ENCODE measurements at places on chromosomes 7 and 10.

DNA sequence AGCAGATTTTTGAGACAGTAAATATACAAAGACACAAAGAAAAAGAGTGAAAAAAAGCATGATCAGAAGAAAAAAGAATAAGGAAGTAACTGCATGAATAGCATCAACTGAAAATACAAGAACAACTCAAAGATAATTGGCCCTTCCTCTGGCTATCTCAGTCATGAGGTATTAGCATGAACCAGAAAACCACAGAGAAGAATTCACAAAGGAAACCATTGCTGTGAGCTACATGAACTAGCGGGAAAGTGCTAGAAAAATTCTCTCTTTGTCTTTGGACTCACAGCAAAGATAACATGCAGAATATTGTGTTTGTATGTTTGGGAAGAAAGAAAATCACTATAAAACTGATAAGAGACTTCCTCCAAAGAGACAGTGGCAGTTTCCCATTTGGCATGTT lies 82.9 kb downstream of the SORCS1 start:
- no peak for DNase-seq

DNA sequence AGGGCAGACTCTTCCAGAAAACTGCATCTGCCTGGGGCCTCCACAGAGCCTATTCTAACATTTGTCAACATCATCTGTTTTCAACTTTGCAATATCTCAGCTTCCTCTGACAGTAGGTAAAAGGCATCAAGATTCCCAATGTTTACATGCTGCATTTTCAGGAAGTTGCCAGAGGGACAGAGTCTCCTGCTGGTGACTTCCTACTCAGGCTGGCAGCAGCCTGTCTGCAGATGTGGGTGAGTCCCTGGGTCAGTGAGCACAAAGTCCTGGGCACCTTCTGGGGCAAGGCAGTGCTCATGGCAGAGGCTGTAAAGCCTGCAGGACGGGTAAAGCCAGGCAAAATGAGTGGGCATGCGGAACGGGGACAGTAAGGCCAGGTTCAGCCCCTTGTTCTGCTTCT lies 69.4 kb downstream of the EBF3 start:
- DNase-seq, result no peak

DNA sequence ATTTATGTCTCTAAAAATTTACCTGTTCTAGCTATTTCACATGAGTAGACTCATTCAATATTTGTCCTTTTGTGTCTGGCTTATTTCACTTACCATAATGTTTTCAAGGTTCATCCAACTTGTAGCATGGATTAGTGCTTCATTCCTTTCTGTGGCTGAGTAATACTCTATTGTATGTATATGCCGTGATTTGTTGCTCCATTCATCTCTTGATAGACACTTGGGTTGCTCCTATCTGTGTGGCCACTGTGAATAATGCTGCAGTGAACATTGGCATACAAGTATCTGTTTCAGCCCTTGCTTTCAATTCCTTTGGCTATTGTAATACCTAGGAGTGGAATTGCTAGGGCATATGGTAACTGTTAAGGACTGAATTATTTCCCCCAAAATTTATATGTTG lies 86.9 kb downstream of the VWC2 start:
- no peak for DNase-seq

- no peak for DNase-seq
These were observed 47.1 kb downstream of the PSMC2 start for GRCh38 chr7:103394566-103394965.

GRCh38 chr10:70673929-70674559 lies 1.7 kb downstream of the ADAMTS14 start:
- no peak for DNase-seq

DNA sequence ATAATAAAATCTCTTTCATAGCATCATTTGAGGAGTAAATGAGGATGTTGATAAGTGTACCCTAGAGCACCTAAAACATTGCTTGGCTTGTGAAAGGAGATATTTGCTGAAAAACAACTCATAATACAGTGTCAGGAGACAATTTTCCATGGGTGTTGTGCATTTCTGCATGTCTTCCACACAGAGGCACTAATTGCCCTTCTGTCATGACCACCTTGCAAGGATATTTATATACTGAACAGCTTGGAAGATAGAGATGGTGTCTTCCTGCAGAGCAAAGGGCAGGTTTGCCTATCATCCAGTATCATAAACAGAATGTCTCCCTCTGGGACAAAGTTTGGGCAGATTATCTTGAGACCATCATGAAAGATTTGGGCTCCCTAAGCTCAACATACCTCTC lies 495.2 kb upstream of the LRRN3 start:
- no peak for DNase-seq

- DNase-seq, result no peak
These were observed 186.2 kb downstream of the CFTR start for GRCh38 chr7:117666031-117666430.

DNA sequence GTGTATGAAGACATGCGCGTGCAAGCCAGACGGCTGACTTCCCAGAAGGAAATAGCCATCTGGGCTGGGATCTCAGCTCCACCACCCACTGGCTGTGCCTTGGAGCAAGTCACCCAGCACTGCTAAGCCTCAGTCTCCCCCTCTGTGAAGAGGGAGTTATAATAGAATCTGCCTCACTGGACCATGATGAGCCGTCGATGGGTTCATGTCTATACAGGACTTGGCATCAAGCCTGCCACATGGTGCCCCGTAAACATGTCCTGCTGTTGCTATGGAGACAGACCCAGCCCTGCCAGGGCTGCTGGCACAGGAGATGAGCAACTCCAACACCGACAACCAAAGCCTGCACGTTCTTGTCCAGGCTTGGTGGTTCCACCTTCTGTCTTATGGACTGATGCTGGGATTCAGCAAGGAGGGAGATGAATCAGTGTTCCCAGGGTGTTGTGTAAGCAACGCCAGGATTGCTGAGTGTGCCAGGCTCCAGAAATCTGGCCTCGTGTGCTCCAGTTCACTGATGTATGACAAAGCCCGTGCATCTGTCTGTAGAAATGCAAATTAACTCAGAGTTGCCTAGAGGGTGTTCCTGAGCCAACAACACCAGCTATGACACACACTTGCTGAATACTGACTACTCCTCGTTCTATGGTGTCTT lies 5.6 kb downstream of the GPR15LG start:
- peak; percentile 75 for DNase-seq

- no peak for DNase-seq
These were observed 97.8 kb upstream of the COL1A2 start for GRCh38 chr7:94296881-94297280.

- DNase-seq, result no peak
These were observed 82.5 kb downstream of the GALNT11 start for GRCh38 chr7:152107945-152108344.

DNA sequence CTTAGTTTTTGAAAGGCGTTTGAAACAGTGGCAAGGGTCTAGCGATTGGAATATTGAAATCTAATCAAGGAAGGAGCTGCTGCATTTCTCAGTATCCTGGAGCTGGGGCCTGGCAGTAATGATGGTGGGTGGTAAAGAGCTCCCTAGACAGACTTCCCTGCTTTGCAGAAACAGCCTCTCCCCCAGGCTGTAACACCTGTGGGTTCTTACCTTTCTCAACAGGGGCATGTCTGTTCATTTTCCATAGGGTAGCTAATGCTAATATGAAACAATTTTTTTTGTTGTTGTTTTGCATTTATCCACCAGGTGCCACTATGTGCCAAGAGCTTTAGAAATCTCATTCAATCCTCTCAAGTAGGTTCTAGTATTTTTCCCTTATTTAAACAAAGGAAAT lies 345.5 kb downstream of the REEP3 start:
- peak; percentile 12 for DNase-seq

DNA sequence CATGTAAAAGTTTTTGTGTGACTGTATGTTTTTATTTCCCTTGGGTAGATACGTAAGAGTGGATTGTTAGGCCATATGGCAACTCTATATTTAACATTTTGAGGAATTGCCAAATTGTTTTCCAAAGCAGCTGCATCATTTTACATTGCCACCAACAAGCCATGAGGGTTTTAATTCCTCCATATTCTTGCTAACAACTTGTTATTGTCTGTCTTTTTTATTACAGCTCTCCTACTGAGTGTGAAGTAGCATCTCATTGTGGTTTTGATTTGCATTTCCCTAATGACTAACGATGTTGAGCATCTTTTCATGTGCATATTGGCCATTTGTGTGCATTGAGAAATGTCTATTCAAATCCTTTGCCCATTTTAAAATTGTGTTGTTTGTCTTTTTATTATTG lies 94.9 kb downstream of the CARD11 start:
- no peak for DNase-seq

- DNase-seq, result no peak
These were observed 88.7 kb upstream of the KCTD7 start for GRCh38 chr7:66539902-66540375.

- DNase-seq, result no peak
These were observed 48.2 kb upstream of the MNX1 start for GRCh38 chr7:157058701-157059100.

- no peak for DNase-seq
These were observed 24.6 kb downstream of the TYW1 start for GRCh38 chr7:67021260-67021659.

- no peak for DNase-seq
These were observed 12.7 kb downstream of the PPIF start for GRCh38 chr10:79359816-79360498.

GRCh38 chr10:93596539-93596938 lies 4.5 kb downstream of the RBP4 start:
- no peak for DNase-seq

DNA sequence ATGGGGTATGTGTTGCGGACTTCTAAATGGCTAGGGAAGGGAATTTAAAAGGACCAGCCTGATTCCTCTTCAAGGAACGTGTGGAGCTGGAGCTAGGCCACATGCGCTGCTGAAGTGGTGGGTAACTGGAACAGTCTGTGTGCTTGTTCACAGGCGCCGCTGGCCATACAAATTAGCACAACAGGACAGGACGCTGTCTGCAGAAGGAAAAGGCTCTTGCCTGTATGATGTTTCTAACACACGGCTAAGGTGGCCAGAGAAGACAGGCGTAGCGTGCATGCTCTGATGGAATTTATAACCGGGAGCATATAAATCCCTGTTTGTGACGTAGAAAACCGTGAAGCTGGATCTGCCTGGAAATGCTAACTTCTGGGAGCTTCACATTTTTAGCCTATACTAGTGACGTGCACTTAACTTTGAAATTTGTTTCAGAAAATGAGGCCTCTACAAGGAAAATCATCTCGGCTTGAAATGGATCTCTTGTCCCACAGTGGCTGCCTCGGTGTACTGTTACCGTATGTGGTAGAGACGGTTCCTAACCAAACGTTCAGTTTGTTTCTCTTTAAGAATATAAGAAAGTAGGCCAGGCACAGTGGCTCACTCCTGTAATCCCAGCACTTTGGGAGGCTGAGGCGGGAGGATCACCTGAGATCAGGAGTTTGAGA lies 569.4 kb downstream of the PTPRN2 start:
- no peak for DNase-seq

DNA sequence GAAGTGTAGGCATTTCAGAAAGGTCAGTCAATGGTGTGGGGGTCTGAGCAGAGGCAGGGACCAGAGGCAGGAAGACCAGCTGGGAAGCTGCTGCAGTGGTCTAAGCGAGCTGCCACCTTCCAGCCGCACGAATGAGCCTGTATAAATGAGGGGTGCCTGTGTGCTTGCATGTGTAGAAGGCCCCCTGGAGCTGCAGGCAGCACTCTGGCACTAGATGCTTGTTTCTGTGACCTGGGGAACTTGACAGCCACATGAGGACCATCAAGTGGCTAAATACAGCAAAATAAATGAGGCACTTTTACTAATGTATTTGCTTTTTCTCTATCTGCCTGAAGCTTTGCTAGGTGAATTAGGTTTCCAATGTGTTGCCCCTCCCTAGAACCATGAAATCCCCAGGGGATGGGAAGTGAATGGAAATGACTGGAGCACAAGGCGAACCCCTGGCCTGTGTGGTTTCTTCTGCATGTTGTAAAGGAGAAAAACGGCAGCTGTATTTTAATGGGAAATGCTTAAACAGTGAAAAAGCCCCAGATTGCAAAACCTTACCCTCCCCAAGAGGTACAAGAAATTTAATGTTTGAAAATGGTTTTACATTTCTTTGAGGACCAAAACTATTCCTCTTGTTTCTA lies 57.7 kb downstream of the PYROXD2 start:
- no peak for DNase-seq

DNA sequence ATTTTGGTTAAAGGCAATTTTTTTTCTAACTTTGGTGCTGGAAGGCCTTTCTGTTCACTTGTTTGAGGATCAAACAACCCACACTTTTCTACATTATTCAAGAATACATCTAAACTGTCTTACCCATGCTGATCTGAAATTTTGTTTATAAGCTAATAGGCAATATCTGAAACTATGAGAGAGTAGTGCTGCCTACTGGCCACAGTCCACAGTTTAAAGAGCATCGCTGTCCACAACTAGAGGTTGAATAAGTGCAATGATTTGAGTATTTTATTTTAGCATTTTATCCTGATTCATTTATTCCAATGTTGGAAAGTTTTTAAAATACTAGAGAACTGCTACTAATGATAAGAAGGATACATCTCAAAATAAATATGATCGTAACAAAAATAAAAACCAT lies 306.9 kb downstream of the ELMO1 start:
- no peak for DNase-seq

GRCh38 chr10:82660986-82661385 lies 786.0 kb downstream of the NRG3 start:
- DNase-seq, result no peak

- DNase-seq, result no peak
These were observed 71.1 kb upstream of the KAT6B start for GRCh38 chr10:74755273-74755672.

- DNase-seq, result no peak
These were observed 701.3 kb downstream of the TNS3 start for GRCh38 chr7:46880508-46881196.

GRCh38 chr10:69311309-69311708 lies 33.0 kb downstream of the HK1 start:
- DNase-seq, result no peak

GRCh38 chr10:123517426-123517825 lies 148.7 kb upstream of the GPR26 start:
- DNase-seq, result no peak

DNA sequence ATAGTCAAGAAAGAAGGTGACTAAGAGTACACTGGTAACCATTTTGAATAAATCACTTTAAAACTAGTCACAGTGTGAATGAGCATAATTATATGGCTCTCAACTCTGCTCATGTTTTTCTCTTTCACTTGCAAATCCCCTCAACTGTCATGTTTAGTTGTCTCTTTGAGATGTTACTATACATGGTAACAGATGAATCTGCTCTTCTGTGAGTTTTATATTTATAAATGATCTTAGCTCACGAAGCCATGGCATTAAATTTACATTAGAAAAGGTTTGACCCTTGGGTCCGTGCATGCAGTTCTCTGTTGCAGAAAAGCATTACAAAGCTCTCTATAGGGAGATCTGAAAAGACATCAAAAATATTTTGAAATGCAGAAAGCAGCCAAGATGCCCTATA lies 33.0 kb upstream of the LRRTM3 start:
- no peak for DNase-seq

- DNase-seq, result no peak
These were observed 80.5 kb downstream of the RBM33 start for GRCh38 chr7:155725006-155725355.

- DNase-seq, result no peak
These were observed 237.4 kb downstream of the PCLO start for GRCh38 chr7:82925331-82925730.

DNA sequence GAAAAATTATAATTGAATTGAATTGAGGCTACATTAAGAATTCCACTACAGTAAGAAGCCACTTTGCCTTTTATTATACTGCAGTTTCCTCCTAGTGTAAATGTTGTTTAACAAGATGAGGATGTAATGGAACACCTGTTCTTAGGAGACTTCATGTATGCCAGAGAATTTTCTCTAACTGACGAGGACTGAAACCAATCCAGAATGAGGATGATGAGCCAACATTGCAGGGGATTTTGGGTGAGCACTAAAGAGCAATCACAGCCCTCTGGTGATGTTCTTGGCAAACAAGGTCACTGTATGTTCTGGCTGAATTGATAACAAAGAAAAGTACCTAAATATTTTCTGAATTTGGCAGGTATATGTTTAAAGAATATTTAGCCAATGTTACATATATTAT lies 60.9 kb downstream of the RELN start:
- no peak for DNase-seq

All from COR-L47 (cell line).